ENCODE measurements at places on chromosomes 11 and 22.

DNA sequence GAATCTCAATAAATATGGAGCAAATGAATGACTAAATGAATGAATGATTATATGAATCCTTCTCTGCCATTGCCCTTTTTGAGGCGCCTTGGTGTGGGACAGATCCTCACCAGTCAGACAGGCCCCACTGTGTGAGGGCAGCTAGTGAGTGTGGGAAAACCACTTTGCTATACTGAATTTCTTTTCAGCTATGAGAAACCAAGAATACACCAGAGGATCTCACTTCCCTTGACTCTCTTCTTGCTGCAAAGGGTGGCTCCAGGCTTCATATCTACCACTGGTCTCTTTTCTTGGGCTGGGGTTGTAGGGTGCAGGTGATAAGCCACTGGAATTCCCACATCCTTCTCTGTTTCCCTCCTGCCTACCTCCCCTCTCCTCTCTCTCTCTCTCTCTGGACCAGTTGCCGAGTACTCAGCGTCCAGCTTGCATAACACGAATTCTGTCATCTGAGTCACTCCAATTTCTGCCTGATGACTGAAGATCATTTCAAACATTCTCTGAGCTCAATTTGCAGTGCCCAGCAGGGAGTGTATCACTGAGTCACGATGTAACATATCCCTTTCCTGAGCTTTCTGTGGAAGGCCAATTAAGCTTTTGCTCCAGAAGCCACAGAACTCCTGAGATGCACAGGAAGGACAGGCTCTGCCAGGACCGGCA, 304.3 kb upstream of the NCAM1 start:
- DNase-seq: no peak

- no peak for DNase-seq
Observed at GRCh38 chr22:47071078-47071806, 308.8 kb downstream of the TBC1D22A start.

- no peak for DNase-seq
Observed at GRCh38 chr11:27115051-27115650, 74.5 kb downstream of the BBOX1 start.

- DNase-seq: no peak
Observed at GRCh38 chr22:48853627-48854240, 973.9 kb downstream of the BRD1 start.

DNA sequence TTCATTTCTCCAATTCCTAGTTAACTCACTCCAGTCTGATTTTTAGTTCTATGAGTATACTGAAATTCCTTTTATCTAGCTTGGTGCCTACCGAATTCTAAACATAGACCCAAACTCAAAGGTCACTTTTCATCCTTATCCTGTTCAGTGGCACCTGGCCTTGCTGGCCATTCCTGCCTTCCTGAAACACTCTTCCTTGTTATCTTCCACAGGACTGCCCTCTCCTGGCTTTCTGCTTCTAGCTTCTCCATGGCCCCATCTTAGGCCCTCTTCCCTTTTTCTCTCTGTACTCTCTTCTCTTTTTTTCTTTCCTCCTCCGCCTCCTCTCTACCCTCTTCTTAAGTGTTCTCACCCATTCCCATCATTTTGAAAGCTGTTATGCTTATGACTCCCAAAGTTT, 87.3 kb downstream of the WNT11 start:
- DNase-seq: no peak

Data from COR-L47 (cell line).